ENCODE measurements at places on chromosomes 3 and 15. TPM values are rescaled to one million over a fixed set of nuclear protein-coding genes. Genes with fewer than 3 reads are reported as not detected.

GRCh38 chr3:81245501-81245900, 515.9 kb downstream of the GBE1 start:
- DNase-seq: no peak

GRCh38 chr3:105857601-105858000, 11.2 kb downstream of the CBLB start:
- DNase-seq: no peak

- DNase-seq: no peak
Measured at GRCh38 chr3:37558580-37558979, 303.1 kb upstream of the CTDSPL start.

DNA sequence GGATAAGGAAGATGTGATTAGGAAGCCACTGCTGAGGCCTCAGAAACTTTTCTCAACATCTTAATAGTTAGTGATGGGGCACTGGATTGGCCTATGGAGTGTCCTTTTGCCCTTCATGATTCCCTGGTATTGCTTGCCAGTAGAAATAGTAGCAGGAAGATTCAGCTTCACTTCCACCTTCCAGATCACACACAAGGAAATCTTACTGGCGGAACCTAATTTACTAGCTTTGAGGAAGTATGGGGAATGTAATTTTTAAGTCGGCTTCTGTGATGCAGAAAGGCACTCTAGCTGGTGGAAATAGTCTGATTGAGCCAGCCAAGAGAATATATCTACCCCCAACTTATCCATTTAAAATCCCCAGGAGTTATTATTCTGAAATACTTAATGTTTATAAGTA, 46.5 kb downstream of the LPP start:
- DNase-seq: no peak

Gene OXSR1
- total RNA-seq: 24.7 TPM

DNA sequence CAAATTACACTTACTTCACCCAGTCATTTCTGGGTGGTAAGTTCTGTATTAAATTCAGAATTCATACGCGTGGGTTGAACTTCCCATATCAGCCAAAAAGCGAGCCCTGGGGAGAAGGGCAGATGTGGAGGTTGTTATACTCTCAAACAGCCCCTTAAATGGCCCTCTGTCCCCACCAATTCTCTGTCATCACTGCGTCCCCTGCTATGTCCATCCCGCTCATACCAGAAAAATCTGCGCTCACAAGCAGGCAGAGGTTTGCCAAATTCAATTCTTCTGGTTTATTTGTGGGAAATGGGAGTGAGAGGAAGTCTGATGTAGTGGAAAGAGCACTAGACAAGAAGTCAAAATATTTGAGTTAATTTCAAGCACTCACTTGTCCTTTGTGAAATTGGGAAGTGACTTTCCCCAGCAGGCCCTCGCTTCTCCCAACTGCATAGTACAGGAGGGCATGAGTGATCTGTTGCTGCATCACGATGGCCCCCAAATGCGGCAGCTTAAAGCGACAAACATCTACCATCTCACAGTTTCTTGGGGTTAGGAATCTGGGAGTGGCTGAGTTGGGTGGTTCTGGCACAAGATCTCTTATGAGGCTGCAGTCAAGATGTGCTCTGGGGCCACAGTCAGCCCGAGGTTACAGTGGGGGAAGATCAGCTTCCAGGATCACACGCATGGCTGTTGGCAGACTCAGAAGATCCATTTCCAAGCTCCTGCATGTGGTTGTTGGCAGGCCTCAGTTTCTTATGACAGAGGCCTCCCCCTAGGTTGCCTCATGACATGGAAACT, 67.7 kb downstream of the CPN2 start:
- DNase-seq: no peak

GRCh38 chr3:15097891-15098290, 1.1 kb downstream of the RBSN start:
- no peak for DNase-seq

Gene LRRC31
- total RNA-seq: not detected

- DNase-seq: no peak
Measured at GRCh38 chr15:78023865-78024518, 53.5 kb downstream of the TBC1D2B start.

Gene IFT122
- total RNA-seq: 32.1 TPM

Gene SLITRK3
- not detected for total RNA-seq

Gene NMB
- 6.0 TPM for total RNA-seq

DNA sequence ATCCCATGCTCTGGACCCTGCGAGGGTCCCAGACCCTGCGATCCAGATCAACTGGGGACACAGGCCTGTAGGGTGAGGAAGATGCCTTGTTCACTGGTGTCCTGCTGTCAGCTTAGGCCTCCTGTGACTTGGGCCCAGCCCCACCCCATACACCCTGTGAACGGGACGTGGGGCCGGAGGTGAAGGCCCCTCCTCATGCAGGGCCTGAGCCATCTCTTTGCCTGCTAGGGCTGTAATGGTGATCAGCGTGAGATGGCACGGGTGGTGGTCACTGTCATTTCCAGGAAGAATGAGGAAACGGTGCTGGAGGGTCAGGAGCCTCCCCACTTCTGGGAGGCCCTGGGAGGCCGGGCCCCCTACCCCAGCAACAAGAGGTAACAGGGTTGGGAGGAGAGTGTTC, 12.4 kb downstream of the VILL start:
- DNase-seq: no peak

Gene FGD5
- total RNA-seq: 86.3 TPM

DNA sequence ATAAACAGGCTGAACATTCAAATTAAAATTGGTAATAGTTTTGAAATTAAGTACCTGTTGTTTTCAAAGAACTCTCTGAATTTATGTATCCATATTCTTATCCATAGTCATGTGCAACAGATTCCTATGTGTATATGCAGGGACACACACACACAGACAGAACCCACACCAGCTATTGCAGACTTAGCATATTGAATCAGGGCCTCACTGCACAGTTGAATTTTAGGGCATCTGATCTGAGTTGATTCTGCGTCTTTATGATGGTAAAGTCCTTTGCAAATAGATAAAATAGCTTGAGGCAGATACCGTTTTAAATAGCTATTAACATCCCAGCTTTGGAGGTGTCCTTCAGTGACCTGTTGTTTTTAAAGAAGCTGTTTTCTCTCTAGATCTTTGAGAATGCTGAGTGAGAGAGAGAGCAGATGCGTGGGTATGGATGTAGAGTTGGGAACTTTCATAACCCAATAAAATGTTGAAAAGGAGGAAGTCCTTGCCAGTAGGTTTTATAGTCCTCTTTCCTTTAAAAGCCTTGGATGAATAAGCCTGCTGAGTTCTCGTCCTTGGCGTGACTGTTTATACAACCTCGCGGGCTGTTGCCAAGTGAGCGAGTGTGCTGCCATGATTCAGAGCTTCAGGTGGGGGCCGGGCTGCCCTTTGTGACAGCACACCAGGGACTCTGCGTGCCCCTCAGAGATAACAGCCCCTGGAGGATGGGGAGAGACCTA, 18.3 kb downstream of the MYZAP start:
- DNase-seq: peak; percentile 92

Gene GREM1
- 0.13 TPM for total RNA-seq

DNA sequence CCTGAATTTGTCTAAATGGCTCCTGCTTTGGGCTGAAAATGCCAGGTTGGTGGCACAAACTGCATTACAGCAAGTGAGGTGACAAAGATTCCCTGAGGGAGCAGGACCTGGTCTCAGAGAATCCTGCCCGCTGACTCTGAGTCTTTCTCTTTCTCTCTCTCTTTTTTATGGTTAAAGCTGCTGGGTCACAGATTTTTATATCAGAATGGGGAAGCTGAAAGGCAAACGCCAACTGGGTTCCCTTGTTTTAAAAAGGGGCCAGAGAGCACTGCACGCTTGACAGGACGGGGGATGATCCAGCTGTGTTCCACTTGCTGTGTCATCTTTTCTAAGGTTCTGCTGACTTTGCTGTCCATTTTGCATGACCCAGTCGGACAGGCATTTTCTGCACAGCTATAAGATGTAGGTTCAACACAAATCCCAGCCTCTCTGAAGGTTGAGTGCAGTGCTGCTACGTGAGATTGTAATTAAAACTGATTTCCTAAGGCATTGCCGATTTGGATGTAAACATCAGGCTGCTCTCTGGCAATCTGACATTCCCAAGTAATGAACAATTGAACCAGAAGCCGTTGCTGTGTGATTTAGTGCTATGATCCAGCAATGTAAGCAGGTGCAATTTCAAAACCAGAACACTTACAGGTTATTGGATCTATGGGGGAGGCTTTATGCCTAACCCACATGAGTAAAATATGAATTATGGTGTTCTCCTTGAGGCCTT, 25.8 kb downstream of the ARHGEF3 start:
- no peak for DNase-seq

DNA sequence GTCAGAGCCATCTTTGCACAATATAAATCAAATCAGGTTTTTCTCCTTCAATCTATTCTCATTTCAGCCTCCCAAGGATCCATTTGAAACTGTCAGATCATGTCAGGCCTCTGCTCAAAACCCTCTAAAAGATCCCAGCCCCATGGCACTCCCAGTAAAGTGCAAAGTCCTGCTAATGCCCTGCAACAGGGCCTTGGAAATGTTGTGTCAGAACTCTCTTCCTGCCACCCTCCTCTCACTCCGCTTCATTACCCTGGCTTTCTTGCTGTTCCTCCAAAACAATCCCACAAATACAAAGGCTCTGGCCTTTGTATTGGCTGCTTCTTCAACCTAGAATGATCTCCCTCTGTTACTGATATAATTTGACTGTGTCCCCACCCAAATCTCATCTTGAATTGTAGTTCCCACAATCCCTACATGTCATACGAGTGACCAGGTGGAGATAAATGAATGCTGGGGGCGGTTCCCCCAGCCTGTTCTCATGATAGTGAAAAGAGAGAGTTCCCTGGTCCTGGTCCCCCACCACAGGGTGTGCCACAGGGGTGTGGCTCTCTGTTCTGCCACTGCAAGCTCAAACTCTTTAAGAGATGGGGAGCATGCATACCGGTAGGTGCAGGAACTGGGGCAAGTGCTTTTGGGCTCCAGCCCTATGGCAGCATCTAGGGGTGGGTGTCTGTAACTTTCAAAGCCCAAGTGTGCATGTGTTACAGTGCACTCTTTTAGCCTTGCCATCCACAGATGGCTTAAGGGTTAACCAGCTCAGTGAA, 22.9 kb upstream of the TRA2B start:
- DNase-seq: no peak

DNA sequence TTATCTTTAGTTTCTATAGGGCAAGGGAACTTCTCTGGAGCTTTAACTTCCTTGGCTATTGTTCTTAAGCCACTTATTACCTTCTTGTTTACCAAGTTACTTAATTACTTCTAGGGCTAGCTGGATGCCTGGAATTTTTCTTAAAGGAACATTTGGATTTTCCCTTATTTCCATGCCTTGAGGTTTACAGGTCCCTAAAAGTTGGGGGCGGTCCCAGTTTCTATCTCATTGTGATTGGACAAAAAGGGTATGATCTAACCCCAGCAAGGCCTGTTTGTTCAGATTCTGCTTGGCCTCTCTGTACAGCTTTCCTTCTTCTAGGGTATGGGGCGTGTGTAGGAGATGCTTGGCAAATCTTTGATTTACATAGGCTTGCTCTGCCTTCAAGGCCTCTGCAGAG, 17.4 kb downstream of the PDHB start:
- DNase-seq: no peak

DNA sequence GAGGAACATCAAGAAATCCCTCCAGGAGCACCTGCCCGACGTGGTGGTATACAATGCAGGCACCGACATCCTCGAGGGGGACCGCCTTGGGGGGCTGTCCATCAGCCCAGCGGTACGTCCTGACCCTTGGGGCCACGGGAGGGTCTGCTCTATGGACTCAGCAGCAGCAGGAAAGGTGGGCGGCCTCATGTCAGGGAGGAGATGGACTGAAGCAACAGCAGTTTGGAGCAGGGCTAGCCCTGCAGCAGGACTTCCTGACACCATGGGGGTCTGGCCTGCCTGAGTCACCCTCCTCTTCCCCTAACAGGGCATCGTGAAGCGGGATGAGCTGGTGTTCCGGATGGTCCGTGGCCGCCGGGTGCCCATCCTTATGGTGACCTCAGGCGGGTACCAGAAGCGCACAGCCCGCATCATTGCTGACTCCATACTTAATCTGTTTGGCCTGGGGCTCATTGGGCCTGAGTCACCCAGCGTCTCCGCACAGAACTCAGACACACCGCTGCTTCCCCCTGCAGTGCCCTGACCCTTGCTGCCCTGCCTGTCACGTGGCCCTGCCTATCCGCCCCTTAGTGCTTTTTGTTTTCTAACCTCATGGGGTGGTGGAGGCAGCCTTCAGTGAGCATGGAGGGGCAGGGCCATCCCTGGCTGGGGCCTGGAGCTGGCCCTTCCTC, 24.2 kb downstream of the HDAC11 start:
- no peak for DNase-seq

Gene TMEM212
- total RNA-seq: not detected

DNA sequence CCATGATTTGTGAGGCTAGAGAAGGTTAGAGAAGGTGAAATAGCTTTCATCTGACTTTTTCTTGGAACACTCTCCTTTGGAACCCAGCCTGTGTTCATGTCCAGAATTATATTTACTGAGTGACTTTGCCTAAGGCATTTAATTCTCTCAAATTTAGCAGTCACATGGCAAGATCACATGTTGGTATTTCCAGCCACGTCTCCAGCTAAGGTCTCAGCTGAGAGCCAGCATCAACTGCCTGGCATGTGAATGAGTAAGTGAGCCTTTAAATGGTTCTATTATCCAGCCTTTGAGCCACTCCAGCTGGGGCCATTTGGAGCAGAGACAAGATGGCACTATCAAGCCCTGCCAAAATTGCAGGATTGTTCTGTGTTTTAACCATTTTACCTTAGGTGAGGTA, 130.2 kb upstream of the SGO1 start:
- DNase-seq: no peak

DNA sequence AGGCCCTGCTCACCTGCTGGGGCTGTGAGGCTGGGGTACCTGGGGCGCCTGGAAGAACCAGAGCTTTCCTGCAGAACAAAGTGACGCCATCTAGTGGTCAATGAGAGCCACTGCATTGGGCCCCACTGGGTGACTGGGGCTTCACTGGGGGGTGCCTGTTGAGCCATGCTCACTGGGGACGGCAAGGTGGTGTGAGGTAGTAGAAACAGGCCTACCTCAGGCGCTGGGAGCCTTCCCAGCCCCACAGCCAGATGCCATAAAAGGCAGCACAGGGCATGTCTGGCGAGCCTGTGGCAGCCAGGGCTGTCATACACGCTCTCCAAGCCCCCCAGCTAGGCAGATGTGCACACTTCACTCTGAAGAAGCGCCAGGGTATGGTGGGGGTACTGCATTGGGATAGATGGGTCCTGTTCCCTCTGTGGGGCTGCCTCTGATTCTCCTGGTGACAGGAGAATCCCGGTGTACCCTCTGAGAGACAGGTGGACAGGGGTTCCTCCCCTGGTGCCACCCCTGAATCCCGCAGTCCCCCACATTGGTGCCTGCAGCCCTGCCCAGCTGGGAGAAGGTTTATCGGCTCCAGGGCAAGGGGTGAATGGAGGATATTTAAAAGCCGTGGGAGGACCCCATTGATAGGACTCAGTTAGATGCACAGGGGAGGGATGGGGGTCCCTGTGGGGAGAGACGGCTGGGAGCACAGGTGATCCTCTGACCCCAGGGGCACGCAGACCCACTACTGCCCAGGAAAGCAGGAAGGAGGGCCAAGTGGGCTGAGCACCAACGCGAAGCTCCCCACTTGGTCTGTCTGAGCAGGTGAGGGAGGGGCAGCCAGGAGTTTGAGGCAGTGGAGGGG, 178.8 kb downstream of the NSMCE3 start:
- DNase-seq: peak; percentile 41

Measured in dermis microvascular lymphatic vessel endothelial cell (primary cell).